ENCODE measurements at places on chromosomes 16 and 17. TPM values are rescaled to one million over a fixed set of nuclear protein-coding genes. Genes with fewer than 3 reads are reported as not detected.

- no peaks in the 10 kb centered on the region for H3K27me3 ChIP-seq
- H3K4me1 ChIP-seq = peaks cover 9% of the 10 kb centered on the region
- H3K4me3 ChIP-seq = no peak overlapping the region
- H3K27ac ChIP-seq = no peak overlapping the region
- no peak for DNase-seq
- H3K36me3 ChIP-seq = no peaks in the 10 kb centered on the region
Observed at GRCh38 chr16:75272097-75272551, 20.7 kb upstream of the BCAR1 start.

DNA sequence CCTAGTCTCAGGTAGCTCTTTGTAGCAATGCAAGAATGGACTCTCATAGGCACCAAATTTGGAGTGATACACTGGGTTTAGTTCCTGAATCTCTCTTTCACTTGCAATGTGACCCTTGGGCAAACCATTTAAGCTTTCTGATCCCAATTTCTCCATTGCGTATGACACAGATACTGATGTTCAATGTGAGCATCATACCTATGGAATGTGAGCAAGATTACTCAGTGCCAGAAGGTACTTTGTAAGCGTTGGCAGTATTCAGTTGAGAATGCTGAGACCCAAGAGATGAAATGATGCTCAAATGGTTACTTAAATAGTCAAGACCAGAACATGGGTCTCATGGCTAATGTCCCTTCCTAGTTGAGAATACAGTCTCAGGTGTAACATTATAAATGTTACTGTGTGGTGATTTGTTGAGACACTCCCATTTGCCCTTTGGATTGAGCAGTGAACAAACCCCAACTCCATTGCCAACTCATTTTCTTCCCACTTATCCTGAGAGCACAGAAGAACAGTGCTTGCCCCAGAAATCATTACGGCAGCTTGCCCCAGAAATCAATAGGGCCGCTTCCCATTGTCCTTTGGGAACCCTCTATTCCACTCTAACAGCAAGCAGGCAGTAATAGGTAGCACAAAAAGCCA lies 134.1 kb downstream of the SOX9 start:
- no peak overlapping the region for H3K4me3 ChIP-seq
- no peaks in the 10 kb centered on the region for H3K36me3 ChIP-seq
- no peak overlapping the region for H3K27ac ChIP-seq

GRCh38 chr16:9231039-9231438 lies 139.6 kb downstream of the HAPSTR1 start:
- H3K27ac ChIP-seq = no peak overlapping the region
- H3K4me3 ChIP-seq = no peak overlapping the region
- no peaks in the 10 kb centered on the region for H3K27me3 ChIP-seq
- no peak for DNase-seq
- no peaks in the 10 kb centered on the region for H3K36me3 ChIP-seq
- H3K4me1 ChIP-seq = no peaks in the 10 kb centered on the region

The AURKB gene
- 43.9 TPM for polyA plus RNA-seq

DNA sequence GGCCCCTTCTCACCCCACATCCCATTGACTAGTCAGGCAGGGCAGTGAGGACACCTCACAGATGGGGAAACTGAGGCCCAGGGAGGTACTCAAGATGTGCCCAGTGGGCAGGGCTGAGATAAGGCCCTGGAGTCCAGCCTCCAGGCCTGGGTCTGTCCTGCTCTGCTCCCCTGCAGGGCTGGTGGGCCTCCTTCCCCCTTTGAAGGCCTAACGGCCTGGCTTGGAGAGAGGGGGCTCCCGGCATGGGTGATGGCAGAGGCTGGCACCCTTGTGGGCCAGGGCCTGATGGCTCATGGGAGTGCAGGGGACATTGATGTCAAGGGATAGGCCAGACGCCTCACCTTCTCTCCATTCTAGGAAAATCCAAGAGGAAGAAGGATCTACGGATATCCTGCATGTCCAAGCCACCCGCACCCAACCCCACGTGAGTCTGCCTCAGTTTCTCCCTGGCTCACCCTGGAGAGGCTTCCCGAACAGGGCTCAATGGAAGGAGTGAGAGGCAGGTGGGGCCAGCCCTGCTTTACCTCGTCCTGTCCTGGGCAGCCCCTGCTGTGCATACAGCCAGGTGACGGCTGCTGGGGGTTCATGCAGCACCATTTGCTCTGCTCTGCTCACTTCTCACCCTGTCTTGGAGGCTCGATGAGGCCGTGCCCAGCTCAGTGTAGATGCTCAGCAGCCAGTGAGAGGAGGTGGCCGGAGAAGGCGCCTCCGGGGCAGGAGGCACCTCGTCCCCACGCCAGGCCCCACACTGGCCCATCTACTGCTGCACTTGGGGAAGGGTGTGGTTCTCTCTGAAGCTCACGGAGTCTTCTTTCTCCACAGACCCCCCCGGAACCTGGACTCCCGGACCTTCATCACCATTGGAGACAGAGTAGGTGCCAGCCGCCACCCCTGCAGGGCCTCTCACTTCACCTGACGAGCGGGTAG lies 13.8 kb downstream of the MAP2K3 start:
- DNase-seq = no peak
- no peak overlapping the region for H3K27ac ChIP-seq
- H3K4me1 ChIP-seq = peaks cover 60% of the 10 kb centered on the region
- H3K4me3 ChIP-seq = no peak overlapping the region

The CLEC19A gene
- not detected for polyA plus RNA-seq

DNA sequence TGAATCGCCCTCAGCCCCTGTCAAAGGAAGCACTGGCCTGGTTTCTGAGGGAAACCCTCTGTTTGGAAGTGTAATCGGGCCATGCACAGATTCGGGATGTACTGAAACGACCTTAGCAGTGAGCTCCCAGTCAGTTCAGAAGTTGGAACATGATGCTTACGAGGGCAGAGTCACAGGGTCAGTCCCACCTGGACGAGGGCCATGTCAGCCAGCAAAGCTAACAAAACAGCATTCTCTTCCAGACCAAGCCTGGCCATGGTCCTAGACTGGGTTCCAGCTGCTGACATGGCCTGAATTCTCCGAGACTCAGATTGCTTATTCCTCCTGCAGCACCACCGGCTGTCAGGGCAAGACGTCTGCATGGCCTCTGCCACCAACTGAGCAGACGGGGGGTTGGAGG lies 192.2 kb upstream of the WSCD1 start:
- no peaks in the 10 kb centered on the region for H3K4me1 ChIP-seq
- no peak overlapping the region for H3K4me3 ChIP-seq
- no peaks in the 10 kb centered on the region for H3K36me3 ChIP-seq
- DNase-seq = no peak

The KRT24 gene
- polyA plus RNA-seq = not detected

DNA sequence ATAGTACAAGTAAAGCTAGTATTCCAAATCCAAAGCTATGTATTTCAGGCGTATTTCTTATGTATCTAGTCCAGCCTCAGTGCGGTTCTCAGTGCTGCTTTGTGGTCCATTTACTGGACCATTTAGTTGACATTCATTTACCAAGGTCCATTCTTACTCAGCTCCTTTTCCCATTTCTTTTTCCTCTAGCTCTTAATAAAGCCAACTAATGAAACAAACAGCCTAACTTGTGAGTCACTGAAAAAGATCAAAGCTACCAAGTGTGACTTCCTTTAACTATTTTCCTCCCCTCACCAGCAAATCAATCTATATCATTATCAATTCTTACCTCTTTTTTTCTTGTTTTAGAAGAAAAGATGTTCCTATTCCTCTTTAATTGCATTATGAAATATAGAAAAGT lies 64.0 kb downstream of the CYB561 start:
- H3K27ac ChIP-seq = peak overlapping the region; percentile 71
- no peak overlapping the region for H3K4me3 ChIP-seq
- H3K36me3 ChIP-seq = peaks cover 52% of the 10 kb centered on the region
- no peaks in the 10 kb centered on the region for H3K27me3 ChIP-seq
- peaks cover 38% of the 10 kb centered on the region for H3K4me1 ChIP-seq
- no peak for DNase-seq

DNA sequence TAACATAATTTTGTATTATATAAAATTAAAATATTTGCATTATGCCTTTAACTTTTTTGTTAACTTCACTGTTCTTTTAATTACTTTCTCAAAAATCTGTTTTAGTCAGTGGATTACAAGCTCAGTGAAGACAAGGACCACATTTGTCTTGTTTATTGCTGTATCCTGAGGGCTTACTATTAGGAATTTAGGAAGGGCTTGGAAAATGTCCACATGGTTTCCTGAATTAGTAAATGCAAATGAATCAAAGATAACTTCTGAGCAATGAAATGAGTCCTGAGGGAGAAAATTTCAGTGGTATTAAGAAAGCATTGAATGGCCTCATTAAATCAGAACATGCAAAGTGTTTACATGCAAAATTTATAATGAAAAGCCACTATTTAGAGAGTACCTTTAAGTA lies 1293.2 kb upstream of the GOT2 start:
- no peak overlapping the region for H3K4me3 ChIP-seq
- H3K27me3 ChIP-seq = no peaks in the 10 kb centered on the region
- no peaks in the 10 kb centered on the region for H3K36me3 ChIP-seq
- no peak for DNase-seq
- no peak overlapping the region for H3K27ac ChIP-seq

DNA sequence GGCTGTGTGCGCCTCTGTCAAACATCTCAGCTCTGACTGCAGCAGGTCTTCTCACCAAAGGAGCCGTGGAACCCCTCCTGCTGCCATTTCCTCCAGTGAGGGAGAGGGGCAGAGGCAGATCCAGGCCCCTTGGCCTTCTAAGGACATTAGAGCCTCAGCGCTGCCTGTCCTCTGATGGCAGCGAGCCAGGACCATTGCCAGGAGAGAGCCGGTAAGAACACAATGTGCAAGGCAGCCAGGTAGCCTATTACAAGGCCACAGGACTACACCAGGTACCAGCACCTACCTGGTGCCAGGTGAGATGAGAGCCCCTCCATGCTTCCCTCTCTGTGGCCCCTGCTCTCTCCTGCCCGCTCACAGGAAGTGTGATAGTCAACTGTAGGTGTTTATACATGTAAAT lies 11.0 kb downstream of the LRRC75A start:
- no peaks in the 10 kb centered on the region for H3K27me3 ChIP-seq
- H3K36me3 ChIP-seq = no peaks in the 10 kb centered on the region
- DNase-seq = no peak
- H3K27ac ChIP-seq = no peak overlapping the region
- H3K4me1 ChIP-seq = peaks cover 11% of the 10 kb centered on the region

- H3K4me3 ChIP-seq = peak within 1 kb of the TSS; percentile 94
- no peaks in the 10 kb centered on the region for H3K27me3 ChIP-seq
- H3K36me3 ChIP-seq = no peaks in the 10 kb centered on the region
- DNase-seq = peak; percentile 95
Observed at GRCh38 chr16:56608043-56608875, at the start of gene MT2A. Gene MT2A (plus strand): TSS chr16:56608584. CDS start chr16:56608656, 72 bp downstream.

DNA sequence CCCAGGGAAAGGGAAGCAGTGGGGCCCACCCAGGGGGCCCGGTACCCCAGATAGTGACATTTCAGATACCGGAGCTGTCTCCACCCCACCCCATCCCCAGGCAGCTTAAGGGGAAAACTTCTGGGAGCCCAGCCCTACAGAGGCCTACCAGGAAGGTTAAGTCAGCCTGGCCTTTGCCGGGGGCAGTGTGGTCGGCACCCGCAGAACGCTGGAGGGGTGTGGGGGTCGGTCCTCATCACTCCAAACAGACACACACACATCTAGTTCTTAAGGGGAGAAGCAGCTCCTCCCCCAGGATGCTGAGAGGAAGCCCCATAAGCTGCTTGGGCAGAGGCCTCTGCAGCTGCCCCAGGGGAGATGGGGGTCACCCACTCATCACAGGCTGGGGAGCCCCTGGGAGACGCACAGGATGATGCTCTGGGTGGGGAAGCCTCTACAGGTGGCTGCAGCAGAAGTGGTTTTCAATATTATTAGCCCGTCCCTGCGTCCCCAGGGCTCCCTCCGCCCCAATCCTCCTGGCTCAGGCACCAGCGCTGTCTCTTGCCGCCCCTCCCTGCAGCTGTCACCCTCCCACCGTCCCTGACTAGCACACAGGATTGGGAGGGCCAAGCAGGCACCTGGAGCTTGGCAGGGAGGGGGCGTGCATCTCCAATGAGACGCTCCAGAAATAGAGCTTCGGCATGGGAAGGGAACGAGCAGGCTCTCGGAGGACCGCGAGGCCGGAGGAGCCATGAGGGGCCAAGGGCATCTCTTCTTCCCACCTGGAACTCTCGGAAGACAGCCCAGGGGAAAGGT lies 1.4 kb upstream of the ABR start:
- no peaks in the 10 kb centered on the region for H3K36me3 ChIP-seq
- no peaks in the 10 kb centered on the region for H3K27me3 ChIP-seq
- H3K27ac ChIP-seq = no peak overlapping the region
- H3K4me1 ChIP-seq = peaks cover 31% of the 10 kb centered on the region
- DNase-seq = no peak
- H3K4me3 ChIP-seq = no peak overlapping the region

The LRRC45 gene
- polyA plus RNA-seq = 30.3 TPM
